ENCODE measurements at places on chromosomes 2 and 18.

DNA sequence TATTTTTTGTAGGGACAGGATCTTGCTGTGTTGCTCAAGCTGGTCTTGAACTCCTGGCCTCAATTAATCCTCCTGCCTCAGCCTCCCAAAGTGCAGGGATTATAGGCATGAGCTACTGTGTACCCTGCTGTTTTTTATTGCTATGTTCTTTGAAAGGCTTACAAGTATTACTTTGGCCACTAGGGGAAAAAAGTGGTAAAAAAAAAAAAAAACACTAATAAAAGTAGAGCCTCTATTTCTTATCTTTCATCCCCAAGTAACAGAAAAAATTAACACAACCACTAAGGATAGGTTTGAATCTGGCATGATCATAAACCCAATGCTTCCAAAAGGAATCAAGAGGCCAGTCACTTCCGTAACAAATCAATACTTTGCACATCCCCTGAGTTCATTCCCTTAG lies 11.6 kb downstream of the NOL10 start:
- DNase-seq = no peak

- no peak for DNase-seq
Observed at GRCh38 chr2:69205491-69205890, 181.5 kb downstream of the GFPT1 start.

- no peak for DNase-seq
Observed at GRCh38 chr2:1864981-1865421, 120.7 kb upstream of the PXDN start.

- no peak for DNase-seq
Observed at GRCh38 chr2:70854411-70854810, 18.8 kb upstream of the CD207 start.

DNA sequence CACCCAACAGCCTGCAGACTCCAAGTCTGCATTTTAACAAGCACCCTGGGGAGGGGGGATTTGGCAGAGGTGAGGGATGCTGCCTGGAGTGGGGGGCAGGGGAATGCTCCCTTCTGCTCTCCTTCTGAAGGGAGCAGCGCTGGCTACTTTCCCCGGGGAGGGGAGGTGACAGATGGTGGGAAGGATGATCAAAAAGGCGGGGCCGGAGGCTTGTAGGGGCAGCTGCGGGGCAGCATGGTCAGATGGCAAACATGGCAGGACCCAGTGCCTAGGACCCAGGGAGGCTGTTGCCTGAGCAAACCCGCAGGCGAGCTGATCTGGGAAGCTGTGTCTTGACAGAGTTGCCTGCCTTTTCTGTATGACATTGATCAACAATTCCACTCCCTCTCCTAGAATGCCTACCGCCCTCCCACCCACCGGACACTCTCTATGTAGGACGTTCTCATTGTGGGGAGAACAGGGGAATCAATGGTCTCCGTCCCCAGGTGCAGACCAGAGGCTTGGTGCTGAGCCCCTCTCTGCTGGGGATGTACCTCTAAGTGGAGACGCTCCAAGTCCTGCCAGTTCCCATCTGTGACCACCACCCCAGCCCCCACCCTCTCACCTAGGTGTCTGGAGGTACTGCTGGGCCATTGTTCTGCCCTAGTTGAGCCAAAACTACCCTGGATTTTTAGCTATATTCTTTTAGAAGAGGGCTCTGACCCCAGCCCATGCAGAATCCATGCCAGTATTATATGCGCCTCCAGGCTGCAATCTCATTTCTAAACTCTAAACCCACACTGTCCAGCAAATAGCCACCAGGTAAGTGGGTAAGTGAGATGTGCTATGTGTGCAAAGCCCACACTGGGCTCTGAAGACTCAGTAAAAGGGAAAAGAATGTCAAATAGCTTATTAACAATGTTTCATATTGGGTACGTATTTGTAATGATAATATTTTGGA lies 89.7 kb upstream of the SEC11C start:
- no peak for DNase-seq

GRCh38 chr2:65343386-65343785 lies 89.0 kb downstream of the SPRED2 start:
- no peak for DNase-seq

GRCh38 chr18:22999212-22999611 lies 66.1 kb downstream of the RBBP8 start:
- DNase-seq = no peak

GRCh38 chr2:217789003-217789735 lies 213.6 kb downstream of the TNS1 start:
- peak; percentile 84 for DNase-seq

DNA sequence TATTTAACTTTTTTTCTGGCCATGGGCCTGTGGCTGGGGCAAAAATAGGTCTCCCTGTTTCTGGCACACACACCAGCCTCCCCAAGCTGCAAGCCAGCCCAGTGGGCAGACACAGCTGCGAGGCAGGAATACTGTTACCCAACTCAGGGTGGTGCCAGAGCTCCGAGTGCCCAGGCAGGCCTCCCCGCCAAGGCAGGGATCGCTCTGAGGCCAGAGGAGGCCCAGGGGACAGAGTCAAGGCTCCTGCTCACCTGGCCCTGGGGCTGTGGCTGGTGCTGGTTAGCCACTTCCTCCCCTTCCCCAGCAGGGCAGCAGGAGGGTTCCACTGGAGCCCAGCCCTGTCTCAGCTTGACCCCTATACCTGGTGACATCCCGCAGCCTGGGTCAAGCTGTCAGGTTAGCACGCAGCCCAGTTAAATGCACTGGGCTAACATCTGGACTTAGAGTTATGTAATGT lies 67.1 kb upstream of the EPAS1 start:
- DNase-seq = no peak

- no peak for DNase-seq
Observed at GRCh38 chr2:132669908-132670495, at the start of gene LYPD1. LYPD1 (minus strand) TSS chr2:132670205; CDS start chr2:132669932, 273 bp downstream.

GRCh38 chr2:17422061-17422460 lies 96.2 kb downstream of the RAD51AP2 start:
- DNase-seq = no peak

DNA sequence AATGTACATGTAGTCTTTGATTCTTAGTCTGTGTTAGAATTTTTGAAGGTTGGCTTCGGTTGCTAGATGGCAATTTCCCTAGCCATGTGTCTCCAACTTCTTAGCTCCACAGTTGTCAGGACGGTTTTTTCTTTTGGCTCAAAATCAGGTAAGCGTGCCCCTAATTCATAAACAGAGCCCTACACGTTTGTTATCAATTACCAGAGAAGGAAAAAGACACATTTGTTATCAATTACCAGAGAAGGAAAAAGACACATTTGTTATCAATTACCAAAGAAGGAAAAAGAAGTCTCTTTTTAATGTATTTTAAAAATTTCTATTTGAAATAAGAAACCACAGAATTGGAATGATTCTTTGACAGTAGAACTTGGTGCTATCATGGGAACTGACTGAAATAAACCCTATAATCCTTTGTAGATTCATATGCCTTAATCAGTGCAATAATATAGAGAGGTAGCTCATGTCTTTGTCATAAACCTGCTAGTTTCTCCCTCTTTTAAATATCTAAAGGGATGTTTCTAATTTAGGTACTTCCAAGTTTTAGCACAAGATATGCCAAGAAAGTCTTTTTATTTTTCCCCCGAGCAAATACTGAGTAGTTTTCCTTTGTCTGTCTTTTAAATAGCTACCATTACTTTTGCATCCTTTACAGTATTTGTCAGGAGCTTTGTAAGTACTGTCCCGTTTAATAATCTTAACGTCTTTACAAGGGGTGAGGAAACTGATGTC lies 35.9 kb downstream of the CAMKMT start:
- no peak for DNase-seq

DNA sequence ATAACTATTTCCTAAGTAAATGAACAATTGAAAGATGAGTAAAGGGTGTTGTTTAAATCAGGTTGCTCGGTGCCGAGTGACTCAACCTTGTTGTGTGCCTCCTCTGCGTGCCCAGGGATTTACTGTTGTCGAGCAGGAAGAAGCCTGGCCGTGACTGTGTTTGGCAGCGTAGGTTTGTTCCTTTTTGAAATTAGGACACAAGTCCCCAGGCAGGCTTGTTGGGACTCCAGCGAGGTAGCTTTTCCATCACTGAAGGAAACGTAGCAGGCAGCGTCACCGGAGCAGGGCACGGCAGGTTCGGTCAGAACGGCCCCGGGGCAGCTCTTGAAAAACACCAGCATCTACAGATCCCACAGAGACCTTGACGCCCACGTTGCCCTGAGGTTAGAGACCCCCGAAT lies 48.6 kb downstream of the TMEM18 start:
- no peak for DNase-seq

DNA sequence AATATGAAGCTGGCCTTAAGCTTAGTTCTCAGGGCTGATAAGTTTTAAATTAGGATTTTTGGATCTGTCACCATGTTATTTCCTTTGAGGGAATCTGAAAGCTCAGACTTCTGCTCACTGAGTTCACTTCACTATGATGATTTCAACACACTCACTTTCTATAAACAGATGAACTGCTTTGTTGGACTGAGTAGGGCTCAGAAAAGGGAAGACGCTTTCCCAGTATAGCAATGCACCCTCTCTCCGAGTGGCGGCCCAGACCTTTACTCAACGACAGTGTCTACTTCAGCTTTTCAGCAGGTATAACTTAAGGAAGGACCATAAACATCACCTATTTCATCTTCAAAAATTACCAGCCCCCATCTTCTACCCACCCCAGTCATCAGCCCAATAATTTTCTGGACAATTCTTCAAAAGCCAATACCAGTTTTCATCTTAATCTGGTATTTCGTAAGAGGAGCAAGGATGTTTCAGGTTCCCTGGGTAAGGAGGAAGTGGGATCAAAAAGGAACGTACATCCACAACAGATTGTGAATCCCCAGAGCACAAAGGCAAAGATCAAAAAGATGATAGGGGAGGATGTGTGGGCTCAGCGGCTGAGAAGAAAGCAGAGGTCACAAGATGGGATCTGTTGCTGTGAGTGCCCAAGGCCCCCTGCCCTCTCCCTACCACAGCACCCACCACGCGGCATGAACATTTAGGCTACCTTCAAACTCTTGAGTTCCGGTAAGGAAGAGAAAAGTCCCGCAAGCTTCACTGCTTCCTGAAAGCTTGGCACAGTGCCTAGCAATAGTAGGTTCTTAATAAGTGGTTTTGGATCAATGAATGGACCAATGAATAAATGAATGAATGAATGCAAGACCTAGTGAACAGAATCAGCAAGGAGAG lies 41.9 kb downstream of the LPIN2 start:
- DNase-seq = no peak

GRCh38 chr18:69358212-69358895 lies 42.3 kb upstream of the DOK6 start:
- DNase-seq = no peak

DNA sequence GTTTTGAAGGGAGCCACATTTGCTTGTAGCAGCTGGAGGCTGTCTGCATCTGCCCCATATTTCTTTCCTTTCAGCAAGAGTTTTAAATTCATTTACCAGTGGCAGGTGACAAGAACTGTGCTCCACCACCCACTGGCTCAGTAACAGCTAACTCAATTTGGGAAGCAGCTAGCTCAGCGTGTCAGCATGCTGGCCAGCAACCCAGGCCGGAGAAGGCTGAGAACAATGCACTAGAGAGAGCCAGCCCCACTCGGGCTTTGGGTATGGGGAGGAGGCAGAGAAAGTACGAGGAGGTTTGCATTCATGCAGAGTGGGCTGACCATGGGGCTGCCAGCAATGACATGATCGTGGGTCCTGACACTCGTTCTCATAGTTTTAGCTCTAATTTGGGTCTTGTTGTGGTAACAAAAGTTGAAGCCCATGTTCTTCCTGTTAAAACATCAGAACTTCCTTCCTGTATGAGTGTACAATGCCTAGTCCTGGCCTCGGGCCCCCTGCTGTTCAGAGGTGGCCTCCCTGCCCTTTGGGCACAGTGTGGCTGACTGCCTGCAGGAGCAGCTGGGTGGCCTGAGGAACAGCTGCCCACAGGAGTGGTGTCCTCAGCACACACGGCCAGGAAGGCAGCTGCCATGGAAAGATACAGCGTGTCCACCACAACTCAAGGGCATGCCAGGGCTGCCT lies 23.0 kb downstream of the CDC42EP3 start:
- DNase-seq = no peak

GRCh38 chr2:15170070-15170775 lies 390.9 kb downstream of the NBAS start:
- no peak for DNase-seq
